Spinal cord (tissue), 10 donors: ENCODE measurements at places on chromosomes 7 and 10. TPM values are rescaled to one million over a fixed set of nuclear protein-coding genes. Genes with fewer than 3 reads are reported as not detected.

Gene RSPH10B
- 4.7 TPM for total RNA-seq

Gene PLEKHS1
- 0.11 TPM for total RNA-seq

Gene EN2
- total RNA-seq = 0.72 TPM

Gene CACNB2
- total RNA-seq = 26.6 TPM

Gene CPXM2
- total RNA-seq = 12.7 TPM

Gene GPER1
- total RNA-seq = 12.2 TPM

Gene ZCCHC24
- total RNA-seq = 22.9 TPM

Gene ABCB1
- total RNA-seq = 18.5 TPM

Gene AKR1C4
- not detected for total RNA-seq

Gene KLLN
- 0.69 TPM for total RNA-seq

Gene NKX1-2
- 1.3 TPM for total RNA-seq

Gene GBX1
- total RNA-seq = 2.4 TPM

Gene GDF2
- not detected for total RNA-seq

Gene IFT22
- total RNA-seq = 66.0 TPM

Gene KAZALD1
- 10.0 TPM for total RNA-seq

Gene SPDYE11
- total RNA-seq = 0.10 TPM

Gene ZNF736
- total RNA-seq = 19.1 TPM

Gene SPDYE6
- not detected for total RNA-seq

Gene OR9A2
- 0.50 TPM for total RNA-seq

Gene ATG9B
- 2.3 TPM for total RNA-seq

Gene EFCAB10
- 5.2 TPM for total RNA-seq

Gene HTR5A
- 3.4 TPM for total RNA-seq

Gene LRRC17
- 299 TPM for total RNA-seq

Gene VWDE
- 2.6 TPM for total RNA-seq

Gene PGAM1
- 217 TPM for total RNA-seq

Gene ANXA11
- 22.8 TPM for total RNA-seq

Gene GPR26
- 1.8 TPM for total RNA-seq

Gene BLNK
- 7.7 TPM for total RNA-seq

Gene IMMP2L
- total RNA-seq = 26.8 TPM

Gene NFE2L3
- 5.4 TPM for total RNA-seq

Gene RBM48
- total RNA-seq = 20.6 TPM

Gene SPDYE5
- total RNA-seq = 0.11 TPM

Gene ANKRD30A
- not detected for total RNA-seq

Gene MYO3A
- total RNA-seq = 3.3 TPM

Gene IQUB
- 7.8 TPM for total RNA-seq

Gene CHST12
- total RNA-seq = 12.1 TPM

Gene GIMAP5
- total RNA-seq = 20.1 TPM

Gene THNSL1
- total RNA-seq = 8.7 TPM

Gene ADAM12
- total RNA-seq = 36.0 TPM

Gene HGF
- total RNA-seq = 12.2 TPM
